ENCODE measurements at places on chromosomes 16 and 17. TPM values are rescaled to one million over a fixed set of nuclear protein-coding genes. Genes with fewer than 3 reads are reported as not detected.

Gene DNAAF1
- total RNA-seq = not detected

Gene PRPF8
- total RNA-seq = 451 TPM

Gene HBA1
- 0.65 TPM for total RNA-seq

Gene TPSAB1
- total RNA-seq = not detected

Gene SOX15
- not detected for total RNA-seq

Gene CYB561
- total RNA-seq = 69.9 TPM

Gene SLC6A2
- total RNA-seq = not detected

Gene GPR179
- total RNA-seq = not detected
